ENCODE measurements at places on chromosomes 1 and 21.

- peak; percentile 59 for DNase-seq
- peaks cover 10% of the 10 kb centered on the region for H3K4me1 ChIP-seq
- H3K4me3 ChIP-seq = no peak overlapping the region
- H3K36me3 ChIP-seq = no peaks in the 10 kb centered on the region
These were observed 114.7 kb upstream of the IRF2BP2 start for GRCh38 chr1:234724516-234725176.

- H3K36me3 ChIP-seq = no peaks in the 10 kb centered on the region
- H3K4me3 ChIP-seq = no peak overlapping the region
- DNase-seq = no peak
These were observed 16.2 kb downstream of the CNST start for GRCh38 chr1:246582301-246583055.

DNA sequence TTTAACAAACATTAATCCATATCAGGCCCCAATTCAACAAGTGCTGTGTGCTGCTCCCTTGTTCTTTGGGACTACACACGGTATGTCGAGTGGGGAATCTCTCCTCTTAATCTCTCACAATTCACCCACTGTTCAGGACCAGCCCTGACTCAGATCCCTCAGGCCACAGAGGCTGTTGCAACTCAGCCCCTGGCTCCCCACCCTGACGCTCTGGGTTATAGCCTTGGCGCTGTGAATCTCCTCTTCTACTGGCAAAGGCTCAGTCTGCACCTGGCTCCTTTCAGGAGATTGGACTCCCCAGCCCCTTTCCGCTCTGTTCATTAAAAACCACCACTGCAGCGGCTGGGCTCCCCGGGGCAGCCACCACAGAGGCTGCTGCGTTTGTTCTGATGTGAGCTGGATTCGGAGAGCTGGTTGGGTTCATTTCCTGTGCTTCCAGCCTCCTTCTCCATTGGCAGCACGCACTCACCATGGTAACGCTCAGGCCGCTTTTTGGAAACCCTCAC, 13.0 kb downstream of the CAPN8 start:
- no peaks in the 10 kb centered on the region for H3K4me1 ChIP-seq
- no peaks in the 10 kb centered on the region for H3K27me3 ChIP-seq
- no peak overlapping the region for H3K27ac ChIP-seq

GRCh38 chr21:44495611-44496563, 40.6 kb downstream of the LRRC3 start:
- no peaks in the 10 kb centered on the region for H3K27me3 ChIP-seq
- no peaks in the 10 kb centered on the region for H3K36me3 ChIP-seq
- no peak overlapping the region for H3K4me3 ChIP-seq
- H3K4me1 ChIP-seq = no peaks in the 10 kb centered on the region
- no peak for DNase-seq

GRCh38 chr1:98422816-98423215, 238.7 kb upstream of the SNX7 start:
- H3K27me3 ChIP-seq = no peaks in the 10 kb centered on the region
- H3K4me1 ChIP-seq = no peaks in the 10 kb centered on the region
- no peak for DNase-seq
- no peak overlapping the region for H3K4me3 ChIP-seq
- H3K27ac ChIP-seq = no peak overlapping the region

GRCh38 chr1:156584813-156585212, 5.3 kb downstream of the TTC24 start:
- no peaks in the 10 kb centered on the region for H3K36me3 ChIP-seq
- no peaks in the 10 kb centered on the region for H3K27me3 ChIP-seq
- H3K27ac ChIP-seq = no peak overlapping the region
- peaks cover 6% of the 10 kb centered on the region for H3K4me1 ChIP-seq
- H3K4me3 ChIP-seq = no peak overlapping the region

DNA sequence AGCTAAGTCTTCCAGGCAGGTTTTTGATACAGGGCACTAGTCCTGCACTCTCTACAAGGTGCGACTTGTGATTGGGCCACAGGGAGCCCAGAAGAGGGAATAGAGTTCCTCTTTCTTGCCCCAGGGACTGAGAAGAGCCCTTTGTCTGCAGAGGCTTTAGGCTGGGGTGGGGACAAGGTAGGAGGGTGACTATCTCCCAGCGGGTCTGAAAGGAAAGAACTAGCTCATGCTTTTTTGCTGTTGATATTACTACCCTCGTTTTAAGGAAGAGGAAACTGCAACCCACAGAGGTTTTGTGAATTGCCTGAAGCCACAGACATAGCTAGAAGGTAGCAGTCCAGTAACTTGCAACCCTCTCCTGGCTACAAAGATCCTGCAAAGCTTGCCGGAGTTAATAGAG, 615.2 kb downstream of the MATN1 start:
- no peaks in the 10 kb centered on the region for H3K36me3 ChIP-seq
- DNase-seq = no peak
- no peak overlapping the region for H3K27ac ChIP-seq
- no peak overlapping the region for H3K4me3 ChIP-seq
- no peaks in the 10 kb centered on the region for H3K27me3 ChIP-seq
- no peaks in the 10 kb centered on the region for H3K4me1 ChIP-seq

- H3K4me1 ChIP-seq = no peaks in the 10 kb centered on the region
- H3K27ac ChIP-seq = no peak overlapping the region
- no peaks in the 10 kb centered on the region for H3K27me3 ChIP-seq
These were observed 8.8 kb upstream of the ATG4C start for GRCh38 chr1:62774971-62775595.

DNA sequence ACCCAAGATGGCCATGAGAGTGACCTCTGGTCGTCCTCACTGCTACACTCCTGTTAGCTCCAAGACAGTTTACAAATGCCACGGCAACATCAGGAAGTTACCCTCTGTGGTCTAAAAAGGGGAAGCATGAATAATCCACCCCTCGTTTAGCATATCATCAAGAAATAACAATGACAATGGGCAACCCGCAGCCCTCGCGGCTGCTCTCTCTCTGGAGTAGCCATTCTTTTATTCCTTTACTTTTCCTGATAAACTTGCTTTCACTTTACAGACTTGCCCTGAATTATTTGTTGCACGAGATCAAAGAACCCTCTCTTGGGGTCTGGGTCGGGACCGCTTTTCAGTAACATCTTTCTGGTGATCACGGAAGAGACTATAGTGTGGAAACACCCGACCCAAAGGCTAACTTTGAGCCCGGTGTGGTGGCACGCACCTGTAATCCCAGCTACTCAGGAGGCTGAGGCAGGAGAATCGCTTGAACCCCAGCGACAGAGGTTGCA, 19.8 kb upstream of the COX20 start:
- H3K36me3 ChIP-seq = no peaks in the 10 kb centered on the region
- no peak overlapping the region for H3K27ac ChIP-seq
- no peaks in the 10 kb centered on the region for H3K27me3 ChIP-seq
- DNase-seq = no peak
- H3K4me3 ChIP-seq = no peak overlapping the region

DNA sequence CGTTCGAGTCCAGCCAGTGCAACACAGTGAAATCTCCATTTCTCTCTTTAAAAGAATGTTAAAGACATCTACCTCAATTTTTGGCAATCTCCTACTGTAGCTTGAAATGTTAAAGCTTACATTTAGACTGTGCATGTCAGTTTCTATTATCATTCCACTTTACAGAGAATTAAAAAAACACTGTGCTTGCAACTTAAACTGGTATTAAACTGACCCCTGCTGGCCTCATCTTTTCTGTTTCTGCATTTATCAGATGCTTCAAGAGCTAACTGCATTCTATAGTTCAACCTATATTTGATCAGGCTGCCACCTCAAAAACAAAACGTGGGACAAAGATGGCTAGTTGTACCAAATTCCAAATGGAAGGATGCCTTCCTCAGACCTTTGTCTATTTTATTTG, 226.5 kb downstream of the SMYD3 start:
- no peak overlapping the region for H3K27ac ChIP-seq
- H3K27me3 ChIP-seq = no peaks in the 10 kb centered on the region
- no peaks in the 10 kb centered on the region for H3K4me1 ChIP-seq
- no peak for DNase-seq

- no peak for DNase-seq
- H3K36me3 ChIP-seq = no peaks in the 10 kb centered on the region
- peaks cover 27% of the 10 kb centered on the region for H3K4me1 ChIP-seq
- H3K27me3 ChIP-seq = no peaks in the 10 kb centered on the region
- peak overlapping the region; percentile 42 for H3K27ac ChIP-seq
These were observed 35.6 kb downstream of the WLS start for GRCh38 chr1:68196676-68197075.

DNA sequence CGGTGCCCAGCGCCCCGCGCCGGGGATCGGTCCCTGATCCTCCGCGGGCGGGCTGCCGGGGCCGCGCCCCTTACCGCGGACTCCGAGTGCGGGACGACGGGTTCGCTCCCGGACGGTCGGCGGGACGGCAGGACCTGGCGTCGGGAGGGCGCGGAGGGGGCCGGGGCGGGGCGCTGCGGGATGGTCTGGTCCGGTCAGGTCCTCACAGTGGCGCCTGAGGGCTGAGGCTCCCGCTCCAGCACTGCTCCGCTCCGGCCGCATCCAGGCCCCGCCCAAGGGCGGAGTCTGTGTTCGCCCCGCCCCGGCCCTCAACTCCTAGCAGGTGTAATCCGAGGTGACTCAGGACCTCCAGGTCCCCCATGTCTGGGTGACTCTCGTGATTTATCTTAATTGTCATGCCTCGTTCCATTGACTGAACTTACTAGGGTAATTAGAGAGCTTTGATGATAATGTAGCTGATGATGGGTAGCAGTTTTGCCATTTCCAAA, at the start of gene RAB3B:
RAB3B (minus strand) TSS at position 223 of the 488 bp plus-strand sequence. CDS start 13,583 bp downstream, outside the sequence.
- no peaks in the 10 kb centered on the region for H3K27me3 ChIP-seq
- no peaks in the 10 kb centered on the region for H3K4me1 ChIP-seq
- no peak within 1 kb of the TSS for H3K27ac ChIP-seq
- no peaks in the 10 kb centered on the region for H3K36me3 ChIP-seq
- peak within 1 kb of the TSS; percentile 53 for H3K4me3 ChIP-seq
- DNase-seq = no peak

GRCh38 chr1:224124220-224124619, 10.3 kb downstream of the FBXO28 start:
- no peaks in the 10 kb centered on the region for H3K4me1 ChIP-seq
- no peaks in the 10 kb centered on the region for H3K36me3 ChIP-seq
- no peak overlapping the region for H3K27ac ChIP-seq
- H3K4me3 ChIP-seq = no peak overlapping the region
- DNase-seq = no peak

DNA sequence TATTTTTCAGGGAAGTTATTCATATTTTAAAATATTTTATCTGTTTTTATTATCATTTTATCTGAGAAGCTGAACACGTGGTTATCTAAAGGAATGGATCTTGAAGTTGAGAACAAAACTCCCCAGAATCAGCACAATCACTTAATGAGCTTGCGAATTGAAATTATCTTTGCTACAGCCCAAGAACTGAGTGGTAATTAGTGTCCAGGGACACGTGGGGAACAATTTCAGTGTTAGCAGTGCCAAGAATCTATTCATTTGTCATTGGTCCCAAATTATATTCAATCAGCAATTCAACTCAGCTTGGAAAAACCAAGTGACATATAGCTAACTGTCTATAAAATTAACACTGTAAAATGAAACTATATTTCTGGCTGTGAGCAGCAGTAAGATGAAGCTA, 197.6 kb upstream of the UBE2U start:
- H3K4me1 ChIP-seq = peaks cover 10% of the 10 kb centered on the region

DNA sequence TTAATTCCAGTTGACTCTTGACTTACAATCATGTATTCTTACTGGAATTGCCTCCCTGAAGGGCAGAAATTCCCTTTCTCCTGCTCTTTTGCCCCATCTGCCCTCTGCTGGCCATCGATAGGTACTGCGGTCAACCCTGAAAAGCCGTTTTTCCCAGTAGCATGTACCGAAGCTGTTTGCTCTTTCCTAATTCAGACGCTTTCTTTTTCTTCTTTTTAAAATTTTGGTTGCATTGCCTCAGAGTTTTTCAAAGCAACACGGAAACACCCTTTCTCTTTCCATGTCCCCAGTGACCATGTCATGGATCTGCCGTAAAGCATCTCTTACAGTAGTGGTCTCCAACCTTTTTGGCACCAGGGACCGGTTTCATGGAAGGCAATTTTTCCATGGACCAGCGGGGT, 164.2 kb upstream of the C1orf21 start:
- no peaks in the 10 kb centered on the region for H3K27me3 ChIP-seq
- DNase-seq = peak; percentile 56
- H3K36me3 ChIP-seq = no peaks in the 10 kb centered on the region
- peak overlapping the region; percentile 31 for H3K4me3 ChIP-seq
- peaks cover 5% of the 10 kb centered on the region for H3K4me1 ChIP-seq

DNA sequence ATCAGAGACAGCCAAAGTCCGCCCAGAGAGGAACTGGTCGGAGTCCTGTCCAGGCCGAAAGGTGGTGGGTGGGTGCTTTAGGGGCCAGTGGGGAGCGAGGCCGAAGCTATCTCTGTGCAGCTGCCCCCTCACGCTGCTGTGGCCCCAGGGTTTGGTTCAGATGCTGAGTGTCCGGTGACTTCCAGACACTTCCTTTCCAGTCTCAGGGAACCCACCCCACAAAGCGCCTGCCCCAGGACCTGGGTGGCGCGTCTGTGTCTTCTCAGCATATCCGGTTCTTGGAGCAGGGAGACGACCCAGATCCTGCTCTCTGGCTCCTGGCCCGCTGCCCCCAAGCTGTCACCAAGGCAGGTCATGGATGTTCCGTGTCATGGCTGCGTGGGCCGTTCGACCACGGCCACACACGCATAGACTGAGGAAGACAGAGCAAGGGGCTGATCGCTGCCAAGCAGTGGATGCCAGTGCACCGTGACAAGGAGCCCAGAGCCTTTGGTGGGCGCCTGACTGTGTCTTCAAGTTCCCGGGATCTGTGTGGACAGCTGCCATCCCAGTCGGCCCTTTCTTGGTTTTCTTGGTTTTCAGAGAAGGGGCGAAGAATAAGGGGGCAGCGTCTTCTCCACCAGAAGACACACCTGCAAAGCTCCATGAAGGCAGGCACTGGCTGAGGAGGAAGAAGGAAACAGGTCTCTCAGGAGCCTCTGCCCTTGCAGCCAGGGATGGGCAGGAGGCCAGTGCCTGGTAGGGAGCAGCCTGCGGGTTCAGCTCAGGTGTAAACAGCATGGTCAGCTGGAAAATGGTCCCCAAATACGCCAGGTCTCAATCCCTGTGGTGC, 22.9 kb upstream of the COL18A1 start:
- no peak overlapping the region for H3K4me3 ChIP-seq
- no peaks in the 10 kb centered on the region for H3K27me3 ChIP-seq
- no peaks in the 10 kb centered on the region for H3K36me3 ChIP-seq
- DNase-seq = no peak
- H3K27ac ChIP-seq = no peak overlapping the region

DNA sequence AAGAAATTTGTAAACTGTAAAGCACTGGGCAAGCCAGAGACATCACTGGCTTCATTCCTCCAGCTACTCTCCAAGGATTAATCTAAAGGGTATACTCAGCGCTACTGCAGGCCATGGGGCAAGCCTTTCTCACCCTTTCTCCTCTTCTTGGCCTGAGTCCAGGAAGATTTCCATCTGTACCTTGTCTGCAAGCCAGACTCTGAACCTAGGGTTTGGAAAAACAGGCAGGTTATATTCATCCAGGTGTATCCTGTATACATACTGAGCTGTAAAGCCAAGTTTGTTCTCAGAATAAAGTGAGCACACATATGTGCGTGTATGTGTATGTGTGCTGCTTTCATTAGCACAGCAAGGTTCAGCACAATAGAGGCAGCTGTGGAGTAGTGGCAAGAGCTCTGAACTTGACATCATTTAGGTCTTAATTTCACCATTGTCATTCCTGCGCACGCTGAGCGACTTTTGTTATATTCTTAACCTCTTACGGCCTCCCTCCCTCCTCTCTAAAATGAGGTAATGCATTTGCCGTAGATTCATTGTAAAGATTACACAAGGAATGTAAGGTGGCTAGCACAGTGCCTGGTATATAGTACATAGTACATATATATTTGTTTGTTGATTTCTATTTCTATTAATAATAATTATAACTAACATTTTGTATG, 128.1 kb upstream of the JUN start:
- no peaks in the 10 kb centered on the region for H3K4me1 ChIP-seq
- no peaks in the 10 kb centered on the region for H3K27me3 ChIP-seq
- DNase-seq = no peak
- no peak overlapping the region for H3K27ac ChIP-seq
